ENCODE measurements at places on chromosomes 13 and 19. TPM values are rescaled to one million over a fixed set of nuclear protein-coding genes. Genes with fewer than 3 reads are reported as not detected.

DNA sequence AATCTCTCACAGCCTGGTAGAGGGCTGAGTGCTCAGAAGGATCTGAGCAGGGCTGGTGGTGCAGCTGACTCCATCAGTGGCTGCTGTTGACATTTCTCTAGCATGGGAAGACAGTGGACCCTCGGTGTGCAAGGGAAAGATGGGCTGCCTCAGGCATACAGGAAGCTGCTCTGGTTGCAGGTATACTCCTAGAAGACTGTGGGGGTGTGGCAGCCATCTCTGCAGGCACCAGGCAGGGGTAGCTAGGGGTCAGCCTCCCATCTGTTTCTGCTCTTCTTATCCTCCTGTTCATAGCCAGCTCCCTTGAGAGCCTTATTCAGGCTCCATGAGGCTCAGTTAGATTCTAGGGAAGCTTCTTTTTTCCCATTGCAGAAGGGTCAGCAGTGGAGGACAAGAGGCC is 475.5 kb downstream of the TSHZ3 start:
- H3K27me3 ChIP-seq, result no peaks in the 10 kb centered on the region
- no peak for DNase-seq
- no peaks in the 10 kb centered on the region for H3K36me3 ChIP-seq

DNA sequence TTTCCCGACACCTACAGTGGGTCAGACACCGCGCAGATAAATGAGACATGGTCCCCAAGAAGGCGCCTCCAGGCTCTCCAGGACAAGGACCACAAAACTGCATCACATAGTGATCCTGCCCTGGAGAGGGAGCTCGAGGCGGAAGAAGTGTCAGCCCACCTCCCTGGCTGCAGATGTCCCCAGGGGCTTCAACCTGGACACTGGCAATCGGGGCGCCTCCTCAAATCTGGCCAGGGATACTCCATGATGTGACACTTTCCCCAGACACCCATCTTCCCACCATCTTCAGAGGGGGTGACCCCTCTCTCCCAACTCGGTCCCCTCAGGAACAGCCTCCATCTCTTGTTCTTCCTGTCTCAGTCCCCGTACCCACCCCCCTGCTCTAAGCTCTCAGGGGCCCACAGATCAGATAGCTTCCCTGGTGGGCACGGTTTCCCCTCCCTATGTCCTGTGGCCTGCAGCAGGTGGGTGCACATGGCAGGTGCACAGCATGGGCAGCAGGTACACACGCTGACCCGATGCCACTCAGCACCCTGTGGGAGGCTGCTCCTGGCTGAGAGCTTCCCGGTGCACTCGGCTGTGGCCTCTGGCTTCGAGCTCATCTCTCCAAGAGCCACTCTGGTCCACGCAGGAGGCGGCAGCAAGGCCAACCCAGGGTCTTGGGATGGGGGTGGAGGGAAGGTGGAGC is 61.2 kb downstream of the PEPD start:
- no peak for DNase-seq
- no peak overlapping the region for H3K4me3 ChIP-seq
- no peaks in the 10 kb centered on the region for H3K27me3 ChIP-seq
- H3K27ac ChIP-seq, result no peak overlapping the region
- H3K4me1 ChIP-seq, result peaks cover 6% of the 10 kb centered on the region
- H3K36me3 ChIP-seq, result no peaks in the 10 kb centered on the region

Gene NCCRP1
- total RNA-seq, result not detected

- H3K27me3 ChIP-seq, result no peaks in the 10 kb centered on the region
- H3K36me3 ChIP-seq, result peaks cover 7% of the 10 kb centered on the region
- H3K4me3 ChIP-seq, result no peak overlapping the region
- no peak for DNase-seq
- H3K4me1 ChIP-seq, result peaks cover 8% of the 10 kb centered on the region
Observed at GRCh38 chr13:112783135-112783977, 93.5 kb downstream of the ATP11A start.

GRCh38 chr13:56530096-56530495 is 610.6 kb upstream of the PRR20A start:
- H3K4me1 ChIP-seq, result no peaks in the 10 kb centered on the region
- no peaks in the 10 kb centered on the region for H3K27me3 ChIP-seq
- DNase-seq, result no peak
- no peaks in the 10 kb centered on the region for H3K36me3 ChIP-seq
- H3K4me3 ChIP-seq, result no peak overlapping the region

Gene CBLC
- total RNA-seq, result 0.49 TPM

DNA sequence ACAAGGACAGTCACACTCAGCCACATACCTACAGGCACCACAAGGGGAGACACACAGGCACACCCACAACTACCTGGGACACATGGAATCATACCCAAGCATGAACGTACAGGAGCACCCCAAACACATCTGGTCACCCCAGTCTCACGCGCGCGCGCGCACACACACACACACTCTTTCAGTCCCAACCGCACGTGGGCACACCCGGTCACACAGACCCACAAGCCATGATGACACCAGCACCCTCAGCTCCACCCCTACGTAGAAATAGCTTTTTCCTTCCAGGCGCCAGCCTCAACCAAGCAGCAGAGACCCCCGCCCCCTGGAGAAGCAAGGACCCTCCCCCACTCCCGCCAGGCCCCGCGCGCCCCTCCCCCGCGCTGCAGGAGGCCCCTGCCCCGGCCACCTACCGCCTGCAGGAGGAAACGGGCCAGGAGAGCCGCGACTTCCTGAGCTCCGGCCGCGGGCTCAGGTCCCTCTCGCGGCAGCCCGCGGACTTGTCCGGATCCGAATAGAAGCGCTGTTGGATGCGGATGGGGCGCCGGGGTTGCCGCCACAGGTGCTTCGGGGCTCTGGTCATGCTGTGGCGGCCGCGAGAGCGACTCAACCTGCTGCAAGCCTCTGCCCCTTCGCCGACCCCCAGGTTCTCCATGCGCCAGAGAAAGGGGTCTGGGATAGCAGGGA is 6.4 kb upstream of the PDE4C start:
- no peak overlapping the region for H3K27ac ChIP-seq
- no peak overlapping the region for H3K4me3 ChIP-seq
- H3K36me3 ChIP-seq, result no peaks in the 10 kb centered on the region
- peaks cover 7% of the 10 kb centered on the region for H3K4me1 ChIP-seq
- no peak for DNase-seq

GRCh38 chr13:40192858-40193257 is 473.6 kb downstream of the FOXO1 start:
- H3K27ac ChIP-seq, result peak overlapping the region; percentile 66
- H3K27me3 ChIP-seq, result no peaks in the 10 kb centered on the region
- DNase-seq, result peak; percentile 50
- no peaks in the 10 kb centered on the region for H3K36me3 ChIP-seq
- H3K4me1 ChIP-seq, result peaks cover 35% of the 10 kb centered on the region

GRCh38 chr19:41214161-41214560 is 4.9 kb upstream of the AXL start:
- no peaks in the 10 kb centered on the region for H3K36me3 ChIP-seq
- H3K4me3 ChIP-seq, result no peak overlapping the region
- no peak for DNase-seq
- H3K4me1 ChIP-seq, result no peaks in the 10 kb centered on the region
- H3K27me3 ChIP-seq, result peaks cover 16% of the 10 kb centered on the region

DNA sequence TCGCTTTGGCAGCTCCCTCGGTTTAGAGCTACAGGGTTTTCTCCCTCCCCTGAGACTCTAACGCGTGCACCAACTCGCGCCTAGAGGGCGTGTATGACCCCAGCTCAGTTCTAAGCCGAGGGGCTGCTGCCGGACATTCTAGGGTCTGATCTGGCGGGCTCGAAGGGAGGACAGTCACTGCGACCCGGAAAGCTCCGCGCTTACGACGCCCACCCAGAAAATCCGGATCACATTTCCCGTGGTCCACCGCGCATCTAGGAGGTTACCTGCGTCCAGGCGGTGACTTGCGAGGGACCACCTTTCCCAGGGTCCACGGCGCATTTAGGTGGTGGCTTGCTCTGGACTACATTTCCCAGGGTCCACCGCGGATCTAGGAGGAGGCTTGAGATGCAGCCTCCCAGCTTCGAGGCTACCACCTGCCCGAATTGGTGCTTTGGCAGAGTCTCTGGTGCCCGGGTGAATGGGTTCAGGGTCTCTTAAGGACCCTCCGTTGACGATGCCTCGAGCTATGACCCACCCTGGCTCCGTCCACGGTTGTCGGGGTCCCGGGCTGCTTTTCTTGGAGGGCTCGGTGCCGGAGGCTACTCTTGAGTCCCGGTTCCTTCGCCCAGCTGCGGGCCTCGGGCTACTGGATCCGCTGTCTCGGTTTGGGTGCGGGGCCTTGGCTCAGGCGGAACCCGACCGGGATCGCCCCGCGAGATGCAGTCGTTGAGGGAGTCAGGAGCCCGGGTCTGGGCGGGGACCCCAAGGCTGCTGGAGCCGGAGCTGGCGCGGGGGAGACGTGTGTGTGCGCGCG is 30.5 kb downstream of the ZNF146 start:
- no peak for DNase-seq
- H3K36me3 ChIP-seq, result no peaks in the 10 kb centered on the region
- H3K4me1 ChIP-seq, result no peaks in the 10 kb centered on the region
- H3K4me3 ChIP-seq, result peak overlapping the region; percentile 46
- H3K27ac ChIP-seq, result no peak overlapping the region

- no peaks in the 10 kb centered on the region for H3K36me3 ChIP-seq
- no peak overlapping the region for H3K27ac ChIP-seq
- peaks cover 5% of the 10 kb centered on the region for H3K4me1 ChIP-seq
- H3K4me3 ChIP-seq, result no peak overlapping the region
- DNase-seq, result no peak
- no peaks in the 10 kb centered on the region for H3K27me3 ChIP-seq
Observed at GRCh38 chr13:32582991-32583390, 3.3 kb upstream of the PDS5B start.

- no peaks in the 10 kb centered on the region for H3K36me3 ChIP-seq
- no peaks in the 10 kb centered on the region for H3K27me3 ChIP-seq
- H3K27ac ChIP-seq, result no peak overlapping the region
Observed at GRCh38 chr13:111661052-111661451, 340.6 kb downstream of the TEX29 start.

- peaks cover 3% of the 10 kb centered on the region for H3K27me3 ChIP-seq
- peak; percentile 27 for DNase-seq
- no peaks in the 10 kb centered on the region for H3K4me1 ChIP-seq
- no peak overlapping the region for H3K4me3 ChIP-seq
- H3K27ac ChIP-seq, result no peak overlapping the region
- no peaks in the 10 kb centered on the region for H3K36me3 ChIP-seq
Observed at GRCh38 chr13:36420437-36420891, 11.8 kb upstream of the CCNA1 start.

All from gastrocnemius medialis (tissue), 4 donors.